CD4-positive, alpha-beta T cell treated with Interferon alpha-2 for 1 hour (primary cell): ENCODE measurements at places on chromosomes 16 and 17.
A peak's percentile ranks its signal among the peaks of the same experiment; 100 is the strongest.

- no peak for DNase-seq
Observed at GRCh38 chr17:61331886-61332285, 67.8 kb upstream of the TBX2 start.

GRCh38 chr17:57703273-57703672, 41.8 kb downstream of the CCDC182 start:
- no peak for DNase-seq

- DNase-seq, result no peak
Observed at GRCh38 chr16:8818504-8819270, 21.0 kb downstream of the PMM2 start.

DNA sequence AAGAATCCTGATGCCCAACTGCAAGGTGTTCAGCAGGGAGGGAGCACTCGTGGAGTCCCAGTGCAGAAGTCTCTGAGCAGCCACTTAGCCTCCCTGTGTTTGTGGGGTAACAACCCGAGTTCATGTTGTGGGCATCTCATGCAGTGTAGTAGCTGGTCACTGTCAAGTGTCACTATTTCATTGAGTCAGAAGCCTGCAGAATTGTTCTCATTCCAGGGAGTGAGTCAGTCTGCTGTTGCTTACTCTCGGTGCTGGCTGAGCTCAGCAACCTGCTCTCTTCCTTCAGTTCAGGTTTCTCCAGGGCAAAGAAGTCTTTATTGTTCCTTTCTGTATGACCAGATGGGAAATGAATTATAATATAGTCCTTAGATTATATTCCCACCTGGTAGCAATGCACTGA, 24.1 kb downstream of the HMOX2 start:
- no peak for DNase-seq

GRCh38 chr16:12060751-12061150, 84.2 kb downstream of the SNX29 start:
- no peak for DNase-seq

- DNase-seq, result peak; percentile 88
Observed at GRCh38 chr16:89241187-89242007, 23.9 kb downstream of the ZNF778 start.

DNA sequence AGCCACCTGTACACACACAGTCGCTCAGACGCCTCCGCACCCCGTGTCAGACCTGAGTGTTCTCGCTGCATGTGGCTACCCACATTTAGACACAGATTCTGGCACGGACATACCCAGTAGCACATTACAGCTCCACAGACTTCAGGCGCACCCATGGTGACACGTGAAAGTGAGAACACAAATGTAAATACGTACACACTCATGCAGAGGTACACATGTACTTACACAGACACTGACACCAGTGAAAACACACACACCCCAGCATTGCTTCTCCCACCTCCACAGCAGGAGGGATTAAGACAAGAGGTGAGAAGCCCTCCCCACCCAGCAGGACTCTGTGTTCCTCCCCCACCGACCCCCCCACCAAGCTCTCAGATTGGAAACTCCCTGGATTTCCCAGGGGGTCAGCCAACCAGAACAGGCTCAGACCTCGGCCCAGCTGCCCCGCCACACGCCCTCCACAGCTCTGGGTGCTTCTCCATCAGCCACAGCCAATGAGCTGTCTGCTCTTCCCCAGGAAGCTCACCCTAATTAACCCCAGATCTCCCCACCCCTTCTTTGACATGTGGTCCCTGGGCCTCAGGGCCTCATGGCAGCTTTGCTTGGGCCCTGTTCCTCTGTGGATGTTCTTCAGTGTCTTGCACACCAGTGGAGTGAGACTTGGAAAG, 5.3 kb upstream of the FOXN1 start:
- DNase-seq, result no peak

- DNase-seq, result no peak
Observed at GRCh38 chr17:21289175-21289901, 4.8 kb downstream of the MAP2K3 start.

DNA sequence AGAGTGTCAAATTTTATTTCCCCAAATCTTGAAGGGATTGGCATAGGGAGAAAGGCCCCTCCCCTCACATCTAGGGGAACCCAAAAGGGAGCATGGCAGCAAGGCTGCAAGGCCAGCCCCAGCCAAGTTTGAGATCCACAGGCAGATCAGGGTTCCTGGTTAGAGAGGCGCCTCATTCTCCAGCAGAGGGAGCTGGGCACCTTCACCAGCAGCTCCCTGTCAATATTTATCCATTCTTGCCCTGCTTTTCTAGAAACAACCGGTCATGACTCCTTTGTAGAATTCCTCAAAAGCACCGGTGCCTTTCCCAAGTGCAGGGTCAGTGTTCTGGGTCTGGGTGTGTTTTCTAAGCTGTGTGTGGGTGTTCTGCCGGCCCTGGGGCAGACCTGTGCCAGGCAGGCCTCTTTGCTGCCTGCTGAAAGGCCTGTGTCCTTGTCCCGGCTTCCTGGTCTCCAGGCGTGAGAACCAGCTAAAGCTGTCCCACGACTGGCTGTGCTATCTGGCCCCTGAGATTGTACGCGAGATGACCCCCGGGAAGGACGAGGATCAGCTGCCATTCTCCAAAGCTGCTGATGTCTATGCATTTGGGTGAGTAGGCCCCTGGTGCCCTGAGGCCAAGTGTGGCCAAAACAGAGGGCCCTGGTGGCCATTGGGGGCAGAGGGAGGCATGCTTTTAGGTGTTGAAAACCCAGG, 21.2 kb upstream of the LGALS9 start:
- DNase-seq, result no peak

- no peak for DNase-seq
Observed at GRCh38 chr16:18804540-18804939, 3.2 kb upstream of the ARL6IP1 start.

DNA sequence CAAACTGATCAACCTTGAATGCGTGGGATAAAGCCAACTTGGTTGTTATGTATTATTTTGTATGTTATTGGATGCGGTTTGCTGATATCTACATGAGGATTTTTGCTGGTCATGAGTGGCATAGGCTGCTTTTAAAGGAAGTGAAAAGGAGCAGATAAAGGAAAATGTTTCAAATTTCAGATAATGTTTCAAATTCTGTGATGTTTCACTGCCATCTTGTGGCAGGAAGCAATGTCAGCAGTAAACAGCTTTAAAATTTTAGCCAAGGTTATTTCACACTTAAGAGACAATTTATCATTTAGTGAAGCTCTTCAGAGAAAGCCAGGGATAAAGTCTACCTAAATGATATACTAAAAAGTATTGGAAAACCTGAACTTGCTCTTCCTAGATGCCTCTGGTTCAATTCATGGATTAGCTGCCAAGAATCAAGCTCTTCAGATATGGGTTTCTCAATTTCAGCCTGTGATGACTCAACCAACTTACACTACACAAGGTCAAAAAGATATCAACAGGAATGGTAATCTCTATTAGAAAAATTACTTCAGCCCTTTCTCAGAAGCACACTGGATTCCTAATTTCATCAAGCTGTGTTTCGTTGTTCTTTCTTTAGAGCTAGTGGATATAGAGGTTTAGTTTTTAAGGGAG, 136.0 kb upstream of the C17orf78 start:
- no peak for DNase-seq

- DNase-seq, result peak; percentile 16
Observed at GRCh38 chr17:21542991-21543390, 149.3 kb upstream of the KCNJ18 start.

GRCh38 chr16:89815639-89816348, 653 bp downstream of the FANCA start:
- DNase-seq, result no peak

GRCh38 chr16:89048090-89048725, 45.4 kb upstream of the ACSF3 start:
- no peak for DNase-seq

DNA sequence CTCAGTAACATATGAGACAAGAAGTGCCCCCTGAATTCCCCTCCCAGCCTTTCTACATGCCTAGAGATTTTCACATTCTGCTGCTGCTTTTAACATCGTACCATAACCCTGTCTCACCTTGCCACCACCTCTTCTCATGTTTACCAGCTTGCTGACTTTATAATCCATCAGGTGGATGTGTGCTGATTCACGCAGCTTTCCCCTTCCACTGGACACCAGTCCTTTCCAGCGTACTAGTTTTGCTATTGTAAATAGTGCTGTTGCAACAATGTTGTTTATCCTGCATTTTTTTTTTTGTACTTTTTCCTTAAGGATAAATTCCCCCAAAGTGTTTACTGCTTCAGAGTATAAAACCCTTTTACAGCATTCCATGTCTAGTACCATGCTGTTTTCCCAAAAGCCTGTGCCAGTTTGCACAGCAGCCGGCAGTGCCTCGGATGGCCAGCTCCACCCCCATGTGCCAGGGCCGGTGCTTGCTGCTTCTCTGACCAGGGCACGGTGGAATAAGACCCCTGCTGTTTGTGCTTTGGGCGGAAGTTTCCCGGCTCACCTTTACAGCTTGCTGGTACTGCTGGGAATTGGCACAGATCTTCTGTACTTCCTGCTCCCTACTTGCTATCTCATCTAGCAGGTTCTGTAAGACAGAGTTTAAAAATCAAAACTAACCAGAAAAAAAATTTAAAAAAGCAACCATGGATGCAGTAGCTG, 41.3 kb downstream of the UBN1 start:
- no peak for DNase-seq
